ENCODE measurements at places on chromosomes 11 and 22. TPM values are rescaled to one million over a fixed set of nuclear protein-coding genes. Genes with fewer than 3 reads are reported as not detected.

The OR52E8 gene
- total RNA-seq: not detected

The ANO9 gene
- total RNA-seq: 17.9 TPM

The ATL3 gene
- total RNA-seq: 71.0 TPM

The CABP7 gene
- total RNA-seq: not detected

The C11orf52 gene
- total RNA-seq: 8.5 TPM

The OR5B21 gene
- not detected for total RNA-seq

The DMC1 gene
- total RNA-seq: 2.2 TPM

The ZNF70 gene
- total RNA-seq: 9.0 TPM

The COX8A gene
- total RNA-seq: 291 TPM

The EFCAB6 gene
- 8.8 TPM for total RNA-seq

The AIFM3 gene
- 15.4 TPM for total RNA-seq

The VPREB3 gene
- total RNA-seq: not detected

The SHANK2 gene
- 77.1 TPM for total RNA-seq

The USP47 gene
- 81.0 TPM for total RNA-seq

The CNTN5 gene
- 1.2 TPM for total RNA-seq

The CRYBB3 gene
- total RNA-seq: not detected

The C11orf86 gene
- not detected for total RNA-seq

The CCDC116 gene
- 0.57 TPM for total RNA-seq

All from ureter (tissue), 1 donor.